ENCODE measurements at places on chromosomes 4 and X. TPM values are rescaled to one million over a fixed set of nuclear protein-coding genes. Genes with fewer than 3 reads are reported as not detected.

ZNF182 gene
- total RNA-seq = 2.3 TPM

DNA sequence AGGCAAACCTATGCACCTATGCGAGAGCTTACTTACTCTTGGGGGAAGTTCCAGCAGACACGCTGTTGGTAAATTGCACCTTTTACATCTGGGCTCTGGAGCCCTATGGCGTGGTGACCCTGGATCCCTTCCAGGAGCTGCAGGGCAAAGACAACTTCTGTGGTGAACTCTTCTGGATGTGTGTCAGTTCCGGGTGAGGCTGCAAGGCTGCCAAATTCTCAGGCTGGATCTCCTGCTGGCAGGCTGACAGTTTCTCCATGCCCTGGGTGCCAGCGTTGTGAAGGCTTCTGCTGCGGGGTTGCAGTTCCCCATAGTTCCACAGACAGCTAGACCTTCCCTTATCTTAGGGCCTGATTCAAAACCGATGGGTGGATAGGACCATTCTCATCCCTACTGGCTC is 37.9 kb downstream of the RAP2C start:
- H3K27me3 ChIP-seq = no peaks in the 10 kb centered on the region
- no peaks in the 10 kb centered on the region for H3K4me1 ChIP-seq
- no peaks in the 10 kb centered on the region for H3K36me3 ChIP-seq
- no peak overlapping the region for H3K27ac ChIP-seq
- H3K4me3 ChIP-seq = no peak overlapping the region

RTL3 gene
- total RNA-seq = not detected

DNA sequence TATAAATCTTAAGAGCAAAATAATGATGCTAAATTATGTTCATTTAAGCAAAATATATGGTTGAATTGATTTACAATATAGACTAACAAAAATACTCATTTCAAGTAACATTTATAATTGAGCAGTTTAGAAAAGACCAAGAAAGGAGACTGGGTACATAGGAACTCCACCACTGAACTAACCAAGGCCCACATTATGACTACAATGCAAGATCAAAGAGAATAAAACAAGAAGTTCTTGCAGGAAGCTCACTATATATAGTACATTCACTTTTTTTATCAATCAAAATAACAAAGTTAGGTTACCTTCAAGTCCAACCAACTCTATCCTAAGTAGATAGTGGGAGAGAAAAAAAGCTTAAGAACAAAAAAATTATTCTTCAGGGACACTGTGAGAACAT is 8.0 kb downstream of the CHIC2 start:
- no peak overlapping the region for H3K4me3 ChIP-seq
- H3K27me3 ChIP-seq = no peaks in the 10 kb centered on the region
- no peaks in the 10 kb centered on the region for H3K36me3 ChIP-seq
- peaks cover 18% of the 10 kb centered on the region for H3K4me1 ChIP-seq
- DNase-seq = no peak
- no peak overlapping the region for H3K27ac ChIP-seq

GRCh38 chr4:26150948-26151347 is 169.9 kb upstream of the RBPJ start:
- DNase-seq = no peak
- no peaks in the 10 kb centered on the region for H3K27me3 ChIP-seq
- H3K36me3 ChIP-seq = no peaks in the 10 kb centered on the region
- H3K4me3 ChIP-seq = no peak overlapping the region
- no peaks in the 10 kb centered on the region for H3K4me1 ChIP-seq
- H3K27ac ChIP-seq = no peak overlapping the region

DNA sequence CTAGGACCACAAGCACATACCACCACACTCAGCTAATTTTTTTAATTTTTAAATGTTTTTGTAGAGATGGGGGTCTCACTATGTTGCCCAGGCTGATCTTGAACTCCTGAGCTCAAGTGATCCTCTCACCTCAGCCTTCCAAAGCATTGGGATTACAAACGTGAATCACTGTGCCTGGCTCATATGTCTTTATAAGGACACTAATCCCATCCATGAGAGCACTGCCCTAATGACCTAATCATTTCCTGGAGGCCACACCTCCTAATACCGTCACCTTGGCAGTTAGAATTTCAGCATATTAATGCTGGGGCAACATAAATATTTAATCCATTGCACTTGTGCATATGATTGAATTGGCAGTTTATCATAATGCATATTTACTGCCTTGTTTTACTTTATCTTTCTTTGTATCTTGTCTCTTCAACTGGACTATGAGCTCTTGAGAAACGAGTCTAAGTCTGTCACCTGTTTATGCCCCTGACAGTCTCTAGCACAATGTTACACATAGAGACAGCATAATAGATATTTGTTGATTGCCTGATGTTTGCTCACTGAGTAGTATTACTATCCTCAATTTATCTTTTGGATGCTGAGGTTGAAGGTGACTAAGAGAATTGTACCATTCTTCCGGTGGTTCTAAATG is 172.0 kb downstream of the AASDH start:
- H3K27me3 ChIP-seq = no peaks in the 10 kb centered on the region
- H3K27ac ChIP-seq = no peak overlapping the region
- DNase-seq = no peak
- H3K4me3 ChIP-seq = no peak overlapping the region

CXCL3 gene
- total RNA-seq = not detected

DNA sequence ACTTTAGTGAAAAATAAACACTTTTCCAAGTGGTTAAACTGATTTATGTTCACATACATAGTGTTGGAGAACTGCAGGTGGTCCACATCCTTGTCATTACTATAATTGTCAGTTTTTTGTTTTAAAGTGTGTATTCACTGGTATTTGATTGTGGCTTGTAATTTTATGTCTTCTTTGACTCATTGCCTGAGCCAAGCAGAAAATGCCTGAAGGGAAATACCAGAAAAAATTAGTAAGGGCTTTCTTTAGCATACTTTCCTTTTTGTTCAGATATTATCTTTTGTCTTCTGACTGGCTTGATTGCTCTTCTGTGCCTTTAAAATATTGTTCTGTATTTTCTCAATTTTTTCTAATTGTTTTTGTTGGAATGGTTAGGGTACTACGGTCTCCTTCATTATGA is 981.3 kb downstream of the C4orf33 start:
- no peak overlapping the region for H3K27ac ChIP-seq
- H3K4me1 ChIP-seq = no peaks in the 10 kb centered on the region
- no peak overlapping the region for H3K4me3 ChIP-seq
- no peak for DNase-seq
- H3K36me3 ChIP-seq = no peaks in the 10 kb centered on the region
- H3K27me3 ChIP-seq = no peaks in the 10 kb centered on the region

DOK7 gene
- 18.0 TPM for total RNA-seq

DNA sequence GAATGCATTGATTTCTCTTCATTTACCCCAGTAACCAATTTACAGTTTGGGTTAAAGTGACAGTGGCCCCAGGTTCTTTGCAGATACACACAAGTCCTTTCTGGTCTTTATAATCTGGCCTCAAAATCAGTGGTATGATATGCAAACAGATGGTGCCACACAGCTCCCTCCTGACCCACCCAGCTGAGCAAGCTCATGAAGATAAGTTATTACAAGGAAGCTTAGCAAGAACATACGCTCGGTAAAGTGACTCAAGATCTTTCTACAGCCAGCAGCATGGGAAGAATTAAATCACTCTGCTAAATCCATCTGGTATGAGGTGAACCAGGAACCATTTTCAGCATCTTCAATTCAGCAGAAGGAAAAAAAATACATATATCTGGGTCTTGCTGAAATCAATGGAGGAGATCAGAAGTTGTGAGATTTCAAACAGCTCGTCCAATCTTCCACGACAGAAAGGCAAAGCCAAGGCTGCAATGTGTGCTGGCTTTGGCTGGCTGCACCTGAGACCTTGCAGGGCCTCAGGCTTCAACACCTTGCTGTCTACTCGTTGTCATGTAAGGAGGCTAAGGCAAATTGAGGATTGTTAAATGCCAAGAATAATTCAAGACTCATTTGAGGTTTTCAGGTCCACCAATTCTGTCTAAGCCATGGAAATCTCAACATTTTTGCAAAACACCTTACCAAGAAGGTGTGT is 28.2 kb downstream of the SEL1L3 start:
- no peak overlapping the region for H3K4me3 ChIP-seq
- no peak for DNase-seq
- H3K27me3 ChIP-seq = no peaks in the 10 kb centered on the region
- H3K36me3 ChIP-seq = no peaks in the 10 kb centered on the region

CT47A7 gene
- not detected for total RNA-seq

ART3 gene
- total RNA-seq = 2.0 TPM

DNA sequence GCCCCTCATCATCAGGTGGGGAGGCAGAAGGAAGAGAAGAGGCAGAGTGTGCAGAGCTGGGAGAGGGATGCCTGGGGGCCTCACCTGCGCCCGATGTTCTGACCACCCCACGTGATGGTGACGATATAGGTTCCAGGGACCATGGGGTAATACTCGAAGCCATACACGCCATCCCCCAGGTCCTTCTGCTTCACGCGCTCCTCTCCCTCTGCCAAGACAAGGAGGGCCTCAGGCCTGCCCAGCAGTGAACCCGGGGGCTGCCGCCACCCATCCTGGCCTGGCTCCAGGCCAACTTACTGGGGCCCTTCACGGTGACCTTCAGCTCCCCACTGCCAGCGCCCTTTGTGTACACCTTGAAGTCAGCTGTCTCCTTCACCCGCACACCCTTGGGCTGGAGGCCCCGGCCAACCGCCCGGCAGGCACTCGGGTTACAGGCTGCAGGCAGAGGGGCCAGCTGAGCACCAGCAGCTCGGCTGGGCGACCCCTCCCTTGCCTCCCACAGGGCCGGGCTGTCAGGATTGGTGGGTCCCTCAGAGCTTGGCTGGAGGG is 9.3 kb downstream of the FLNA start:
- H3K4me1 ChIP-seq = peaks cover 9% of the 10 kb centered on the region
- peak overlapping the region; percentile 69 for H3K27ac ChIP-seq
- H3K27me3 ChIP-seq = no peaks in the 10 kb centered on the region

DNA sequence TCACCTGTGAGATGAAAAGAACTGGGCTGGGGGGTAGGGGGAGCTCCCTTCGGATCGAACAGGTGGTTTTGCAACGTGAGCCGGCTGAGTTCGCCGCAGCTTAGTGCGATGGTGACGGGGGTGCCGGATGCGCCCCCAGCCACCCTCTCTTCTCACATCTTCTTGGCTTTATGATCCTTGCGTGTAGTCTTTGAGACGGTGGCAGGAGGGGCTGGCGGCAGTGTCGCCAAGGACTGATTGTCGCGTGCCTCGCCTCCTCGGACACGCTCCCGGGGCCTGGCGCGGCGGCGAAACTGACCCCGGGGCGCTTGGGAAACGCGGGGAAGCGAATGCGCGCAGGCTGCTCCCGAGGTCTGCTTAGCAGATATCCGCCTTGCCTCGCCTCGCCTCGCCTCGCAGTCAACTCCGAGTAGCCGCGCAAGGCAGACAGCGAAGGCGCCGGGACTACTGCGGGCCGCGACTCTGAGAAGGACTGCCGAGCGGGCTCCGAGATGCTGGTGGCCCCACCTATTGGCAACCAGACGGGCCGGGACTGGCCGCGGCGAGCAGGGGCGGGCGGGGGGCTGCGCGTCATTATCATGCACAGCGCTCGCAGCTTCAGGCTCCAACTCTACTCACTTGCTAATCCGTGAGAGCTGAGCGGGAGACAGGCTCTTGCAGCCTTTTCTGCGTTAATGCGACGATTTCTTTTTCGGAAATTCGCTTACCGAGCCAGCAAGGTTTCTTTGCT is 1.5 kb downstream of the GRID2 start:
- peaks cover 49% of the 10 kb centered on the region for H3K27me3 ChIP-seq
- H3K27ac ChIP-seq = no peak overlapping the region
- no peaks in the 10 kb centered on the region for H3K4me1 ChIP-seq
- DNase-seq = peak; percentile 71
- peak overlapping the region; percentile 47 for H3K4me3 ChIP-seq

UGT2B11 gene
- not detected for total RNA-seq

- H3K4me3 ChIP-seq = no peak overlapping the region
- H3K27ac ChIP-seq = no peak overlapping the region
- DNase-seq = peak; percentile 23
- H3K36me3 ChIP-seq = no peaks in the 10 kb centered on the region
- no peaks in the 10 kb centered on the region for H3K4me1 ChIP-seq
Measured at GRCh38 chrX:150409486-150409885, 46.4 kb downstream of the MAMLD1 start.

GRCh38 chr4:147761218-147761883 is 29.5 kb downstream of the ARHGAP10 start:
- H3K4me3 ChIP-seq = no peak overlapping the region
- no peak for DNase-seq
- no peak overlapping the region for H3K27ac ChIP-seq
- no peaks in the 10 kb centered on the region for H3K36me3 ChIP-seq

DNA sequence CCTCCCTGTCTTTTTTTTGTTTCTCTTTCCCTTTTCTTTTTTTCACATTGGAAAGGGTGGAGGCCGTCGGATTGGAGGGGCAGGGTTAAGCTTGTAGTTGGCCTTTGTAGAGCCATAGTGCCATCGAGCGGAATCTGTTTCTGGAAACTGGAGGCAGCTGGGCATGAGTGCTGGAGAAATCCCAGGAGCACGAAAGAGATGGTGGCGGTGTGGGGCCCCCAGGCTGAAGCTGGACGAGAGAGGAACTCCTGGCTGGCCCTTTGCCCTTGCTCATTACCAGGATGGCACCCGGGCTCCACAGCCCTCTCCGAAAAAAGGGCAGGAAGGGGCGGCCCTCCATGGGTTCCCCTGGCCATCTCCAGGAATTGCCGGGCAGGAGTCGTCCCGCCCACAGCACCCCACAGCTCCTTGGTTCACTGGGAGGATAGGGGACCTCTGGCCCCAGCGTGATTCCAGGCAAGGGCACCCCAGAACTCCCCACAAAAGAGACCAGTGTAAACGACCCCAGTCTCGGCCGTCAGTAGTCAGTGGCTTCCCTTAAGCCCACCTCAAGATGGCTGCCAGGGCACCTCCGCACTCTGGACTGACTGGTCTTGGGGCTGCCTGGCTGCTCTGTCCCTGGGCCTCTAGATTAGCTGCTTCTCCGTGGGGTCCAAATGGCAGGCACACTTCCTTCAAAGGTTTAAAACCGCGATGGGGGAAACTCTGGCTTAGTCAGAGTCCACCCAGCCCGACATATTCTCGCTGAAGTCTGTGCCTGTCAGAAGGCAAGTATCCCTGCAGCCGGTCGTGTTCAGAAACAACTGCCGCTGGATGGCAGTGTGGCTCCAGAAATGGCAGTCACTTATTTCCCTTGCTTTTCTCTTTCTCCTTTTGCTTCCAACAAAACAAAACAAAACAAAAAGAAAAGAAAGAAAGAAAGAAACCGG is 74.1 kb downstream of the NBDY start:
- peak; percentile 72 for DNase-seq
- H3K4me3 ChIP-seq = no peak overlapping the region
- no peaks in the 10 kb centered on the region for H3K36me3 ChIP-seq

DNA sequence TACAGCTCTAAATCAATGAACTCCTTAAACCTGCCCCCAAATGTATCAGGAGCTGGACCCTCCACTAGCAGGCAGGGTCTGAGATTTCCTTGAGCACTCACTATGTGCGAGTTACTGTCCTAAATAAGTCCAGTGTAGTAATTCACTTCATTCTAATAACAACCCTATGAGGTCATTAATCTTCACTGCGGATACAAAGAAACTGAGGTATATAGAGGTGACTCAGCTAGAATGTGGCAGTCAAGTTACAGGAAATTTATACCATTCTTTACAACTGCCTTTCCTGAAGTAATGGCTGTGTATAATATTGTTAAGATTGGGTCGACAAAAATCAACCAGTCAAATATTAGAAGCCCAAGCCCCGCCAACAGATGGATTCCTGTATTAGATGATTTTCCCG is 473.9 kb upstream of the FTHL17 start:
- no peak for DNase-seq
- no peak overlapping the region for H3K4me3 ChIP-seq
- no peaks in the 10 kb centered on the region for H3K4me1 ChIP-seq
- no peaks in the 10 kb centered on the region for H3K27me3 ChIP-seq
